ENCODE measurements at places on chromosomes 11 and 22.
A peak's percentile ranks its signal among the peaks of the same experiment; 100 is the strongest.

GRCh38 chr11:76135491-76135890 is 70.8 kb downstream of the WNT11 start:
- DNase-seq, result peak; percentile 28

DNA sequence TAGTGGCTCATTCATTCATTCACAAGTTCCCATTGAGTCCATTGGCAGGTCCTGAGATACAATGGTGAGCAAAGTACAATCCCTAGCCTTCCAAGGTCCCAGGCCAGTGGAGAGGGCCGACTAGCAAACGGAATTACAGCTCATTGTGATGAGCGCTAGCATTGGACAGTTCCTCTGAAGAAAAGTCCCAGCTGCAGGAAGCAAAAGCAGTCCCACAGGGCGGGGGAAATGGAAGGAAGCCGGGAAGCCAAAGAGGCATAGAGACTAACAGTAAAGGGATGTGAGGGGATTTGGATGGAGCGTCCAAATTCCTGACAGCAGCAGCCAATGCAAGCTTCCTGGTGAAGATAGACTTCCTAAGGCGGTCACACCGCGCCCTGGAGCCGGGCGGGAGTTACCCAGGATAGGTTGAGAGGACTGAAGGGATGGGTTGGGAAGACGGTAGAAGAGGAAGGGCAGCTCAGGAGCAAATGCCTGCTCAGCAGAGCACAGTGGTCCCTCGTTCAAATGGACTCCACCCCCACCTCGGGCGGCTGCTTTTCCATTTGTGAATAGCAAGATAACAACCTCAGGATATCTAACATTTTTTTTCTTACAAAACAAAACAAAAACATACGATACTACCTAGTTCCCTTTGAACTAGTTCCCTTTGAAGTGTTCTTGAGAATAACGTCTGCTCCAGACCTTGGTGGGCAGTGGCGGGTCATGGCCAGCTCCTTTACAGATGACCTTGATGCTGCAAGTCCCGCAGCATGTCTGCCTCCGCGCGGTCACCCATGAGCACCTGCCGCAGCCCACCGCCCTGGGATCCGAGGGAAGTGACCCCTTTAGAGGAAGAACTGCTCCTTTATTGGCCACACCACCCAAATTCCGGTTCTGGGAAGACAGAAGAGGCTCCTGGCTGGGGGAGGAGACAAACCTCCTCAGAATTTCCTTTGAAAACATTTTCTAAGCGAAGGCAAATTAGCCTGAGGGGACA is 132.9 kb downstream of the RASSF10 start:
- no peak for DNase-seq

DNA sequence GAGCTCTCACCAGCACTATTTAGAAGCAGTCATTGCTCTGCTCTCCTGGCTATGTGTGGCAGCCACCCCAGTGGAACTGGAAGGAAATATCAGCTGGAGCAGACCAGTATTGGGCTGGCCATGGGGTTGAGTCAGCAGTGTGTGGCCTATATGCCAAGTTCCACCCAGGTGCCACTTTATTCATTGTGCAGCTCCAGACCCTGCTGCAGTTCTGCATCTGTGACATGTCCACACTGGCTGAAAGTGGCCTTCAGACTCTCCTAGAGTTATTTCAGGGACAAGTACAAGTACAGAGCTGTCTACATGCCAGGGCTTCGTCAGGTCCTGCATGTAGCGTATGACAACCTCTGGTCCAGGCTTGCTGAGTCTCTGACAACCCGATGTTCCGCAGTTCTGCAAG is 55.2 kb downstream of the CABIN1 start:
- DNase-seq, result no peak

GRCh38 chr22:45216133-45217003 is 24.3 kb downstream of the KIAA0930 start:
- DNase-seq, result peak; percentile 36

DNA sequence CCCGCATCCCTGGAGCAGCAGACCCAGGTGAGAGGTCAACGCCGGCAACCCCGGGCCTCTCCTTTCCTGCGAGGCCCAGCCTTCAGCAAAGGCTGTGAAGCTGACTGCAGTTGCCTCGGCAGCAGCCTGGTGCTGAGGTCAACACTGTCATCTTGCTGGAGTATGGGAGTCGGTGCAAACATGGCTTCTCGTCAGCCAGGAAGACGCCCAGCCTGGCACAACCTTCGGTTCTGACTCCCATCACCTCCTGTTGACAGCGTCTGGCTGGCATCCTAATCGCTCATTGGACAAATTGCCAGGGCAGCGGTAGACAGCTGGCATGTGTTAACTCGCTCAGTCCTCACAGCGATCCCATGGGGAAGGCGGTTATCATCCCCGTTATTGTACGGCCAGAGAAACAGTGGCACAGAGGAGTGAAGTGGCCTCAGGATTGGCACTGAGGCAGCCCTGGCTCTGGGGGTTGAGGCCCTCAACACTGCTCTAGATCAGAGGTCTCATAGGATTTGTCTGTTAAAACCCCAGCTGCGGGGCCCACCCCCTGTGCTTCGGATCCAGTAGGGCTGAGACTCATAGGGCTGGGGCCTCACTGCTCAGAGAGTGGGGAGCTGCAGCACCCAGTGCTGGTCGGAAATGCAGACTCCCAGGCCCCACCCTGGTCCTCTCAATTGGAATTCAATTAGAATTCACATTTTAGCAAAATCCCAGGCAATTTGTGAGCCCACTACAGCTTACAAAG is 39.3 kb upstream of the TP53I11 start:
- DNase-seq, result no peak

GRCh38 chr22:28892175-28892731 is 8.9 kb downstream of the ZNRF3 start:
- DNase-seq, result no peak

DNA sequence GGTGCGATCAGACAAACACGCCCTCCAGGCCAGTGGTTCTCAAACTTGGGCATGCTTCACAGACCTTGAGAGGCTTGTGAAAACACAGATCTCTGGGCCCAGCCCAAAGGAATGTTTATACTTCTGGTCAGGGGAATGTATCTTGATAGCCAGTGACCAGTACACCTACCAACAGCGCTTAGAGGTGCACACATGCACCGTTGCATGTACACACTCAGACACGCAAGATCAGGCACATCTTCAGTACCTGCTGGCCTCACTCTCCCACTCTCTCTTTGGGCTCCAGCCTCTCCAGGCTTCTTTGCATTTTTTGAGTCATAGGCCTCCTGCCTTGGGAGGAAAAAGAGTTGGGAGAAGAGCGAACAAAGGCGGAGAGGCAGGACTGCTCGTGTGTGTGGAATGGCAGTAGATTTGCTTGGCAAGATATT is 11.7 kb upstream of the FXYD6 start:
- no peak for DNase-seq

- no peak for DNase-seq
These were observed 6.0 kb downstream of the CFL1 start for GRCh38 chr11:65851811-65852507.

GRCh38 chr11:67382276-67383136 is 9.1 kb upstream of the CLCF1 start:
- DNase-seq, result peak; percentile 75

GRCh38 chr22:31826443-31826842 is 72.6 kb downstream of the DEPDC5 start:
- DNase-seq, result no peak

- peak; percentile 90 for DNase-seq
These were observed 12.0 kb upstream of the CAT start for GRCh38 chr11:34426766-34427185.

- DNase-seq, result no peak
These were observed 3.5 kb downstream of the RAB3IL1 start for GRCh38 chr11:61913699-61914395.
